ENCODE measurements at places on chromosomes 12 and 14.

- DNase-seq: no peak
Measured at GRCh38 chr12:85092814-85093370, 56.7 kb downstream of the LRRIQ1 start.

GRCh38 chr12:5623411-5623810, 191.5 kb downstream of the NTF3 start:
- peak; percentile 73 for DNase-seq

DNA sequence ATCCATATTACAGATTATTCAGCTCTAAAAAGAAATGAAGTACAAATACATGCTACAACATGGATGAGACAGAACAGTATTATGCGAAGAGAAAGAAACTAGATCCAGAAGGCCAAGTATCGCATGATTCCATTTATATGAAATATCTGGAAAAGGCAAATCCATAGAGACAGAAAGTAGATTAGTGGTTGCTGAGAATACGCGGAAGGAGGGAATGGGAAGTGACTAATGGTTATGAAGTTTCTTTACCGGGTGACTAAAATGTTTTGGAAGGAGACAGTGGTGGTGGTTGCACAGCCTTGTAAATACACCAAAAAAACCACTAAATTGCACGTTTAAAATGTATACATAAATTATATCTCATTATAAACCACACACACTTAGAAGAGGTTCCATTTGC, 12.5 kb downstream of the PRDM4 start:
- no peak for DNase-seq

- no peak for DNase-seq
Measured at GRCh38 chr14:34623506-34623905, 6.4 kb downstream of the SNX6 start.

DNA sequence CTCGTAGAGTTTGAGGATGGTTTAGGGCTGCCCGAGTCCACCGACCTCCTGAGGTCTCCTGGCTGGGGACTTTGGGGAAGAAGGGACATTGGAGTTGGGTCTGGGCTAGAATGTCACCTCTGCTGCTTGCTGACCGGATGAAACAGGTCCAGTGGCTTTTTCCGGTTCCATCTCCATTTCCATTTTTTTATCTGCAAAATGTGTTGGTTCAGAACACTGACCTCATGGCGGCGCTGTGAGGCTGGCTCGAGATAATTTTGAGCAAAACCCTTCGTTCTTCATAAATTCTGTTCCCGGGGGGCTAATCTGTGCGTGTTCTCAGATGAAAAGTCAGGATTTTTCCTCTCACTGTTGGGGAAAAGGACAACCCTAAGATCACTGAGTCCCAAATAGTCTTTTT, 11.7 kb upstream of the MYL2 start:
- no peak for DNase-seq

GRCh38 chr12:88298761-88299242, 156.7 kb downstream of the TMTC3 start:
- peak; percentile 11 for DNase-seq

- DNase-seq: no peak
Measured at GRCh38 chr14:30790827-30791226, 83.5 kb upstream of the COCH start.

DNA sequence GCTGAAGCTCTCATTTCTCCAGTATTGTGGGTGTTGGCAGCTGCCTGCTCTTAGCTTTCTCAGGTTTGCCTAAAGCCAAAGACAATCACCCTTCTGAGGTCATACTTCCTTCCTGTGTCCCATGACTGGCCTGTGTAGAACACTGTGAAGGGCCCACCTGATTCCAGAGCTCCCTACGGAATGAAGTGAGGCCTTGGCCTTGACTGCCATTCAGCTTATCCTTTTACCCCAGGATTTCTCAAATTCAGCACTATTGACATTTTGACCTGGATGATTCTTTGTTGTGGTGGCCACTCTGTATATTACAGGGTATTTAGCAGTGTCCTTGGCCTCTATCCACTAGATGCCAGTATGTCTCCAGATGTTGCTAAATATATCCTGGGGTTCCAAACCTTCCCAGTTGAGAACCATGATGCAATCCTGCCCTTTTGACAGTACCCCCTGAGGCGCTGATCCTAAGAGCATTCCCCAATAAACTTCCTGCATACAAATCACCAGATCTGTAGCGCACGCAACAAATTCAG, 112.3 kb upstream of the KRR1 start:
- DNase-seq: no peak

DNA sequence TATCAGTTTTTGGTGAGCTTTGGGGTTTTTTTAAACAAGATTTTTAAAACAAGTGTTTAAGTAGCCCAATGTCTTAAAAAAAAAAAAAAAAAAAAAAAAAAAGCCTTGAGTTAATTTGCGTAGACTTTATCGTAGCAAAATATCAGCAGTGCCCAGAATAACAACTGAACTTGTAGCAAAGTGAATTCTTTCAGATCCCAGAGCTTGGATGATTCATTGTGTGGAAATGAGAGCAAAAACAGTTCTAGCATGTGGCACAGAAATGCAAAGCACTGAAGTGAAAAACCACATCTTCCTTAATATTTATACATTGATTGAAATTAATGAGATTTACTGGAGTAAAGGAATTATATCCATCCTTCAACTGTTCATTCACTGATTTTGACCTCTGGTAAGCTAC, 258.1 kb downstream of the EGLN3 start:
- DNase-seq: no peak

GRCh38 chr12:113900716-113901115, 65.4 kb downstream of the RBM19 start:
- DNase-seq: no peak

DNA sequence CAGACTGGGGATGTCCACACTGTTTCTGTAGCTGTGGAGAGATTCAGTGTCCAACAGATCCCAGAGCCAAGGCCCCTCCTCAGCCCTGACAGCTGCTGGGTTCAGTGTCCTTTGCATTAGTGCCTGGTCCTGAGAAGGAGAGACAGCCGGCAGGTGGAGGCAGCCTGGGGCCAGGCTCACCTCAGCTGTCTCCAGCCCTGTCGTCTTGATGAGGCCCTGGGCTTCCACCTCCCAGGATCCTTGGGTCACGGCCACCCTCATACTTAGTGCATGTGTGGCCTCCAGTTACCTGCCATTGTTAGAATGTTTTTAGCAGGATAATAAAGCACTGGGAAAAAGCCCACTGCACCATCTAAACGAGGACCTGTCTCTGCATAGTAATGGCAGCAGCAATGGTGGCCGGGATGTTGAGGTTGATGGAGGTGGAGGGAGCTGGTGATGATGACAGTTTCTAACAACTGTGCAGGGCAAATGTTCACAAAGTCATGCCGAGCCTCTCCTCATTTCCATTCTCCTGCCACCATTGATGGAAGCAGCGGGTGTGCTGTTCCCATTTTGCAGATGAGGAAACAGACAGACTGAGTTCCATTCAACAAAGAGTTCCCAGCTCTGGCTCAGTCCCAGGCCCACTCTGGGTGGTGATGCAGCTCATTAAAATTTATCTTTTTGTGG, 17.7 kb downstream of the ASB2 start:
- DNase-seq: no peak

DNA sequence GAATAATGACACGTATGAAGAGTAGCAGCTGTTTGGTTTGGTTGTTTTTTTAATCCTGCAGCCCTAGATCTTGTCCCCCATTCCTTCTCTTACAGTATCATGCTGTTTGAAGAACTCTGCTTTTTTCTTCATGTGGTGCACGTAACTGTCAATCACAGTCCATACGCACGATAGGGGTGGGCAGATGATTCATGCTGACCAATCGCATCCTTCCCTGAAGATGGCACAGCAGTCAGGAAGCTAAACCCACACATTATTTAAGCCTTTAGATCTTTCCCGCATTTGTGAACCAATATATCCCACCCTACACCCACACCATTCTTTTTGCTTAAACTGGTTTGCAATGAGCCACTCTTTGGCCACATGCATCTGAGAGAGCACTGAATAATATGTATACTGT, 158.9 kb upstream of the PLEKHA5 start:
- no peak for DNase-seq

DNA sequence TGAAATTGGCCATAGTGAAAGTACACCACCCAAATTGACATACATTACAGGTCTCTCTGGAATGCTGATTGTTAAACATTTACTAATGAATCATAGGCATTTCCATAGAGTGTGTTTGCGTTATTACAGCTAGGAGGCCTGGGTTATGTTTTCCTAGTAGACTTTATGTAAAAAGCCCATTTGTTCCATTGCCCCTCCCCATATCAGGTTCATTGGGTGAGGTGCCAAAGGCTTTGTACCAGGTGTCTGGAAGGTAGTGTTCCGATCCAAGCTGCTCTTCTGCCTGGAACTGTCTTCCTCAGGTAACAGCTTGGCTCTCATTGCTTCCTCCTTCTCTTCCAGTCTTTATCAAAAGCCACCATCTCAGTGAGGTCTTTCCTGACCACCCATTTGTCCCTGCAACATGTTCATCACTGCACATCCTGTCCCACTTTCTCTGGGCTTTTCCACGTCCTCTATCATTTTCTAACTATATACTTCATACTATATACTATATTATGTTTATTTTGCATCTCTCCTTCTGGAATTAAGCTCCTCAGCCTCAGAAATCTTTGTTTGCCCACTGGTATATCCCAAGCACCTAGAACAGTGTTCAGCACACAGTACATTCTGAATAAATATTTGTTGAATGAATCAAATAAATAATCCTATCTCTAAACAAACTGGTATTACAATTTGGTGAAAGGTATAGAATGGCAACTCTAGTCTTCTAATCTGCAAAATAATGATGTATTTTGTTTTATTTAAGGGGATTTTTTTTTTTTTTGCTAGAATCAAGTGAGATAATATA, 252.3 kb downstream of the KTN1 start:
- DNase-seq: no peak

GRCh38 chr14:78142998-78143397, 27.2 kb upstream of the NRXN3 start:
- DNase-seq: no peak

DNA sequence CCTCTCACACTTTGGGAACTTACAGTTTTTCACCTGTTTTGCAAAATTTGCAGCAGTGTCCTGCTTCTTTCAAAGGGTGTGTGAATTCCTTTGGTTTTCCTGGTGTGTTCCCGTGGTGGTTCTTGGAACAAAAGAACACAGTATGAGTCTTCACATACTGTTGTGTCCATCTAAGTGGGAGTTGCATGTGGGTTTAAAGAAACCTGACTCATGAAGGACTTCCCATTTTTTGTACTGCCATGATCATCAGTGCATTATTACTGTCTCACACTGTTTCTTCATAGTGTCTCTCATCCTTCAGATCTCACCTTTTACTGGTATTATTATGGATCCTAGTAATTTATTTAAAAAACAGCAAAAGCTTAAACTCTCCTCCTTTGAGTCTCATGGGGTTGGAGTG, 3.8 kb upstream of the GZMH start:
- no peak for DNase-seq

GRCh38 chr12:51591016-51591901, at the start of gene SCN8A:
TSS of gene SCN8A (plus strand) at chr12:51591233. CDS start at chr12:51662818, 71,585 bp downstream.
- peak; percentile 86 for DNase-seq

DNA sequence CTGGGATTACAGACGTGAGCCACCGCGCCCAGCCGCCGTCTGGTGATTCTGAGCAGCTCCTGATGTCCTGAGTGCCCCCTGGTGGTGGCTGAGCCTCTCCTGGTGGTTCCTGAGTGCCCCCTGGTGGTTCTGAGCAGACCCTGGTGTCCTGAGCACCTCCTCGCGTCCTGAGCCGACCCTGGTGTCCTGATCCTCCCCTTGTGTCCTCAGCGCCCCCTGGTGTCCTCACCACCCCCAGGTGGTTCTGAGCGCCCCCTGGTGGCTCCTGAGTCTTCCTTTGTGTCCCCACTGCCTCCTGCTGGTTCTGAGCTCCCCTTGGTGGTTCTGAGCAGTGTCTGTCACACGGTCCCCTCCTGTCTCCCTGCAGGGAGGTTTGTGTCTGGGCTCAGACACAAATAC, 1304.9 kb downstream of the TMEM121 start:
- DNase-seq: no peak

- DNase-seq: peak; percentile 77
Measured at GRCh38 chr12:19643635-19644034, 204.3 kb downstream of the AEBP2 start.

DNA sequence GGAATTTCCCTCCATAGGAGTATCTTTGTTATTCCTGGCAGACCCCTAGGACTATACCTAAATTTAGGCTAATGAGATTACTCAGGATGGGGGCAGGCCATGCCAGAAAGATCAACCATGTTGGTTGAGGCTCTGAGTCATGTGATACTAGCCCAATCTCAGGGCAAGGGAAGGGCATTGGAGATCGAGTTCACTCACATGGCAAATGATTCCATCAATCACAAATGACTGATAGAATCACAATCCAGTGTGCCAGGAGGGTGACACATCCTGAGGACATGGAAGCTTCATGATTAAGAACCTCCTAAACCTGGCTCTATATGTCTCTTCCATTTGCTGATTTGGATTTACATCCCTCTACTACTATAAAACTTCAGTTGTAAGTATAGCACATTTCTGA, 182.3 kb downstream of the NTF3 start:
- DNase-seq: no peak

- no peak for DNase-seq
Measured at GRCh38 chr12:4518106-4518728, 20.5 kb upstream of the RAD51AP1 start.

DNA sequence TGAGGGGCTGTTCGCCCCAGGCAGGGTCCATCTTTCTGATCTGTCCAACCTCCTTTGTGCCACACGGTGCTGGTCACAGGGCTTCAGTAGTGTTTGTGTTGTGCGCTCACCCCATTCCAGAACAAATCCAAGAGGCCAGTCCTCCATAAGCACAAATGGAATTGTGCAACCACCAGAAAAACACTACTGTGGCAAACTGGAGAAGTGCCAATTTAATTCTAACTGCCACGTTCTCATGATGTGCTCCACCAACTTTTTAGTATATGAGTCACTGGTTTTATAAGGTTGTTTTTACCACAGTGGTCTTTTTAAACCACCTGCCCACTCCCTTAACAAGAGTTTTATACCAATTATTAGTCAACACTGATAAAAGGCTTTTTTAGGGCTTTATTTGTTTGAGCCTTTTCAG, 380.2 kb downstream of the NAV3 start:
- peak; percentile 13 for DNase-seq

DNA sequence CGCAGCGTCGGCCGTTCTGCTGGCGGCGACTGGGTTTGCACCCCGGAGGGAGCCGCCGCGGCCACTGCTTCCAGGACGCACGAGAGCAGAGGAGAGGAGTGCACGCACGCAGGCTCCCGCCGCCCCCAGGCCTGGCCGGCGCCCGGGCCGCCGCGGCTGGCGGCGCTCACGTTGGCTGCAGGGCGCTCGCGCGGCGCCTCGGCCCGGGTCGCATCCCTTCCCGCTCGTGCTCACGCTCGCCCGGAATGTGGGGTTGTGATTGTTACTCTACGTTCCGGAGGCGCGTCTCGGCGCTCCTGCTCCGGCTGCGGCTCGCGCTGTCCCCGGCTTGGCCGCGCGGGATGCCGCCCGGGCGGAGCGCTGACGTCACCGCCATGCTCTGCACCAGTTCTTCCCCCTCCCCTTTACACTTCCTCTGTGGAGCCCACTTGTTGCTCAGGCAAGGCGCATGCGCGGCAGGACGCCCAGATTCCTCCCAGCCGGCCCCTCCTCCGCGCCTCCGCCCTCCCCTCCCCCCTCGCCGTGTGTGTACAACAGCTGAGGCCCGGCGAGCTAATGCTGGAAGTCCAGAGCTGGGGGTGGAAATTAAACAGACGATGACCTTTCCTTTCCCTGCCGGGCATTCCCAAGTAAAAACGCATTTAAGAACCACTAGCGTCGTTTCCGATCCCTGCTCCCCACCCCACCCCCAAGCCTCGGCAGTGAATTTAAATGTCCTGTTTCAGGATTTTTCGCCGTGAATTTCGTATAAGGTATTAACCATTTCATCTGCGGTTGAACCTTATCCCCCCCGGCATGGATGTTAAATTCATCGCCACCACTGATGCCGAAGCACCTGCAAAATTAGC, at the start of gene IRF2BPL:
IRF2BPL (minus strand) TSS at position 325 of the 848 bp plus-strand sequence. CDS start 916 bp downstream, outside the sequence.
- peak; percentile 99 for DNase-seq
